NCI-H1694 (cell line): ENCODE measurements at places on chromosomes 5 and 9.

- no peak for DNase-seq
These were observed 90.6 kb upstream of the ICE1 start for GRCh38 chr5:5331848-5332247.

DNA sequence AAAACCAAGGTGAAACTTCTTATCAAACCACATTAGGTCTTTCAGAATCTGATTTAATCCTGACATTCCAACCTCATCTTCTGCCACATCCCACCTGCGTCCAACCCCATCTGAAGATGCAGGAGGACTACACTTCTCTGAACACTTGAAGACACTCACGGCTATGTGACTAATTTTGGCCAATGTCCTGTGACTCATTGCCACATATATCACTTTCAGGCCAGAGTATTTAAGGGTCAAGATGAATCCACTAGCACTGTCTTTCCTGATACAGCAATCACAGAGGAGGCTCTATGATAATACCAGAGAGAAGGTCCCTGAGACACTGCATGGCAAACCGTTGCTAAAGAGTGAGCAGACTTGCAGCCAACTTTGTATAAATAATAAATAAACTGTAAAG lies 323.4 kb downstream of the NR2F1-AS1 start:
- DNase-seq, result no peak

DNA sequence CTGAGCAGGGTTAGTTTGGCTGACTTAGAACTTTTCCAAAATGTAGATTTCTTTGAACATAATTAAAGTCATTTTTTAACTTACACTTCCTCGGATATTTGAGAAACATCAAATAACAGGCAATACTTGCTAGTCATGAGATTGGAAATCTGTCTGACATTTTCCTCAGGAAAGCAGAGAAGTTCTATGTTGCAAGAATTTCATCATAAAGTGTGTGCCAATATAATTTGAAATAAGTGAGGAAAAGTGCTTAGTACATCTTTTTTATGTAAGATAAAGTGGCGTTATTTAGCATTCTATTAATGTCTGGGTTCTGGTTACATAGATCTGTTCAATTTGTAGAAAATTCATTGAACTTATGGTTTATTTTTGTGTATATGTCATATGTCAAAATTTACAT lies 48.7 kb upstream of the C5orf47 start:
- DNase-seq, result no peak

DNA sequence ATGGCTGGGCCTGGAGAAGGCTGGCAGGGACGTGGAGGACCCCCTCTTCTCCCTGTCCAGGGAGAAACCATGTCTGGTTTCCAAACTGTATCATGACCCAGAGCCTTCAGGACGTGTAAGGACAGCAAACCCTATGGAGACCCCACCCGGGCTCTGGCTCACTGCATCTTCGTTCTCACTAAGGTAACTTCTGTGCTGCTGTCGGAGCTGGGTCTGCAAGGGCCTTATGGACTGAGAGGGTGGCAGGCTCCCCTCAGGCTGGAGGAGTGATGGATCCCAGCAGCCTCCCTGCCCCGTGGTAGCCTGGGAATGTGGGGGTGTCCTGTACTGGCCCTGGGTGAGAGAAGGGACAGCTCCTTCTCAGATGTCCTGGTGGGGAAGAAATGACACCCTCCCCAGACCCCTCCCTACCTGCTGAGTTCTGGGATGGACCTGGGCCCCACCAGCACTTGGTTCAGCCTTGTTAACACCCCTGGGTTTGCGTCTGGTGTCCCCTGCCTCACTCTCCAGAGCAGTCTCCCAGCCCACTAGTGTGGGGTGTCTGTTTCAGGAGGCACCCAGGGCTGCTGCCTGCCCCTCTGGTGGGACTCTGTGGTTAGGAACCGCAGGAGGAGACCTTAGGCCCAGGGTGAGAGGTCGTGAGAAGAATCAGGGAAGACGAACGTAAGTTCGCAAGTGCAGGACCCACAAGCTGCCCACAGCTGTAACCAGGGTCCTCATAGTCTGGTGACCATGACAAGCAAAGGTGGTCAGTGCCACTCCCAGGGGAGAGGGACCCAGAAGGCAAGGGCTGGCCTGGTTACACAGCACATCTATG lies 6.6 kb downstream of the SPATA31E1 start:
- no peak for DNase-seq

- no peak for DNase-seq
These were observed 25.9 kb downstream of the FNBP1 start for GRCh38 chr9:130017076-130017475.

DNA sequence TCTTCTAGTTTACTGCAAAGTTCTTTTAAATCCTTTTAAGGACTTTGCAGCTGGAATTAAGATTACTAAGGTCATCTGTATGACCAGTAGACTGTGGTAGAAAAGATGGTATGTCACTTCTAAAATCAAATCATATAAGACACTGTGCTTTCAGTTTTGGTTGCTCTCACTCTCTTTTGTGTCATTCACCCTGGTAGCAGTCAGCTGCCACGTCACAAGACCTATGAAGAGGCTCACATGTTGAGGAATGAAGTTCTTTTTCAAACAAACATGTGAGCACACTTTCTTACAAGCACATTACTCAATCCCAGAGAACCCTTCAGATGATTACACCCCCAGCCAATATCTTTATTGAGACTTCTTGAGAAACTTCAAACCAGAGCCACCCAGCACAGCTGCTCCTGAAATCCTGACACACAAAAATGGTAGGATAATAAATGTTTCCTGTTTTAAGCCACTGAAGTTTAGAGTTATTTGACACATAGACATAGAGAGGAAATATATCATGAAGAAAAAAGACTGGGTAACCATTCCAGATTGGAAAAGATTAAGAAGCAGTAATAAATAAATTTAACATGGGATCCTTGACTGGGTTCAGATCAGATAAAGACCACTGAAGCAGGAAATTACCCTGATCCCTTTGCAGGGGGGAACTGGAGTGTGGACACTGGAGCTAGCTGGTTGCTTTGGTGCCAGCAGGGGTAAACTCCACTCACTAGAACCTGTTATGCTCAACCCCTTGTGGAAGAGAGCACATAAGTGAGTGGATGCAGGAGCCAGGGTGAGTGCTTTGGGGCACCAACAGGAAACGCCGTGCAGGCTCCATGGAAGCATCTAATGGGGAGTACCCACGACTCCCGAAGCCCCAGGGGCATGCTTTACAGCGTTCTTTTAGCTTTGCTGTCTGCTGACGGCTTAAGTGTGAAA lies 64.1 kb downstream of the SLCO4C1 start:
- no peak for DNase-seq

GRCh38 chr9:114737847-114738246 lies 55.9 kb upstream of the TEX48 start:
- DNase-seq, result no peak

- DNase-seq, result no peak
These were observed 174.8 kb downstream of the SLF1 start for GRCh38 chr5:94793113-94793815.

DNA sequence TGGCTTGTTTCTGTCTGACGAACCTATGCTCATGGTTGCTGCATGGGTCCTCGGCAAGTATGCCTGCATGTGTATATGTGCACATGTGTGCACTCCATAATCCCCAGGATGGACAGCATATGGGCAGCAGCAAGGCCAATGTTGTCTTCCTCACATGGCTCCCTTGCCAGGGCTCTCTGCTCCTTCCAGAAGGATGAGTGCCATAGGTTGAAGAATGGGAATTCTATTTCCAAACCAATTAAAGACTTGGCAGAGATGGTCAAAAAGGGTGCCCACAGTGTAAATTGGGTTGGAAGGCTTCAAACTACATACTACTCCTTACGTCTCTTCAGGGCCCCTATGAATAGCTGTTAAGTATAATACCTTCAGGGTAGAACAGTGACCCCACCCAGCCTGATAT lies 212.1 kb downstream of the PBX3 start:
- DNase-seq, result no peak

DNA sequence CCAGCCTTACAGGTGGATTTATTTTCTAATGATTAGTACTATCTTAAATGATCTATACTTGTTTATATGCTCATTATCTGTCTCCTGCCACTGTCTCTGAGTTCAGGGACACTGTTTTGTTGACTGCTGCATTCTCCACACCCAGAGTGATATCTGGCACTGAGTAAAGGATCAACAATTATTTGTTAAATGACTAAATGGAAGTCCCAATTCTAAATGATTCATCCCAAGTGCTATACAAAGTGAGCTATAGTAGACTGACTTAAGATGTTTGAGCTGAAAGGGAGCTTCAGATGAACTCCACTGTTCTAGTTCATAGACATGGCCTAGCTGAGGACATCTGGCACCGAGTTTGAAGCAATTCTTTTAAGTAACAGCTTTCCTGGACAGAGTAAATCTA lies 40.5 kb downstream of the ITGA2 start:
- DNase-seq, result no peak

DNA sequence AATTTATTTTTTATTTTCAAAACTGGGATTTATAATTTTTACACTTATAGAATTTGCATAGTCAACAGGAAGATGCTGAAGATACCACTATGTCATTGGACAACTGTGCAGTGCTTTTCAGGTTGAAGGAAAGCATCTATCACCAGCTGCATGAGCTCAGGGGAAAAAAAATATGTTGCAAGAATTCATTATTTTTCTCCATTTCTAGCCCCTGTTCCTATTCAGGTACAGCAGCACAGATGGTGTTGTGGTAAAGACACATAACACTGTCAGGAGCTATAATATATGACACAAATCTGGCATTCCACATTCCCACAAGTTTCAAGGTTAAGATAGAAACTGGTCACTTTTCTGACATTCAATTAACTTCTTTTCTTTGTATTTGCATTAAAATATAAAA lies 1088.6 kb downstream of the MAT2B start:
- no peak for DNase-seq

DNA sequence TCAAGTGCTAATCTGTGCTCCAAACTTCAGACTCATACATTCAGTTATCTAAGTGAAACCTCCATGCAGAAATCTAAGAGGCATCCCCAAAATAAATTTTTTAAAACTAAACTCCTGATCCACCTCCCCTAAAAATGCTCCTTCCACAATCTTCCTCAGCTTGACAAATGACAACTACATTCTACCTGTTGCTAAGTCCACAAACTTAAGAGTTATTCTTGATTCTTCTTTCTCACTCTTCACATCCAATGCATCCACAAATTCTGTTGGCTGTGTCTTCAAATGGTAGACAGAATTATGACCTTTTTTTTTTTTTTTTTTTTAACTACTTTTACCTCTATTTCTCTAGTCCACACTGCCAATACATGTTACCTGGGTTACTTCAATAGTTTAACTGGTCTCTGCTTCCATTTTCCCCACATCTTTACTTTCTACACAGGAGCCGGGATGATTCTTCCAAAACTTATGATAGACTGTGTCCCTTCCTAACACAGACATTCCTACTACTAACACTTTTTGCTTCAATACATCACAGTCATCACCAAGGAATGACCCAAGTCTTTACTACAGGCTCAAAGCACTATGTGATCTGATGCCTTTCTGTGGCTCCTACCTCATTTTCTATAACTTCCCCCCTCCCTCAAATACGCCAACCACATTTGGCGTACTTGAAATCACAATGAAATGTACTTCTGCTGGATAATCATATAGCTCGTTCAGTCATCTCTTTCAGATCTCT lies 143.6 kb downstream of the PDE4D start:
- no peak for DNase-seq
